Cerebellum (tissue), 4 donors: ENCODE measurements at places on chromosomes 2 and 18. TPM values are rescaled to one million over a fixed set of nuclear protein-coding genes. Genes with fewer than 3 reads are reported as not detected.

SCN3A gene
- total RNA-seq = 139 TPM

ABCG5 gene
- total RNA-seq = not detected

CCDC178 gene
- total RNA-seq = 1.2 TPM

HMSD gene
- total RNA-seq = not detected

WDR75 gene
- 79.7 TPM for total RNA-seq

TMEM178A gene
- 26.8 TPM for total RNA-seq

PPP1R1C gene
- 3.1 TPM for total RNA-seq
